ENCODE measurements at places on chromosomes 7 and 10. TPM values are rescaled to one million over a fixed set of nuclear protein-coding genes. Genes with fewer than 3 reads are reported as not detected.

Gene CARD11
- 1.0 TPM for polyA plus RNA-seq

Gene WASL
- polyA plus RNA-seq: 96.6 TPM

Gene SFTPA1
- polyA plus RNA-seq: not detected

DNA sequence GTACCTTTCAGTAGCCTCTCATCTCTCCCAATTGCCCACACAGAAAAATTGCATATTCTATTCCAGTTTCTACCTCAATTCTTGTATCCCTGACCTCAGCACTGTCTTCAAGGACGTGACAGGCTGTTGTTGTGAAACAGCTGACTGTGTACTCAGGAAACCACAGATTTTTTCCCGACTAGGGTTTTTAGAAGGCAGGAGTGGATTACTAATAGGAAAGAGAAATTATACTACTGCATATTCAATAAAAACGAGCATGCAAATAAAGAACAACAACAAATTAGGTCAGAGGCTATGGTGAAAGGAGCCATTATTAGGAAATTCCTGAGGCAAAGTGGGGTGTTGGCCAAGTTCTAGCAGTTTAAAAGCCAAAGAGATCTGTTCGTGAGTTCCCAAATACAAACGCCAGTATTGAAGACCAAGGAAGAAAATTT lies 93.4 kb downstream of the DOCK4 start:
- no peak for DNase-seq

GRCh38 chr10:83909001-83909400 lies 230.3 kb upstream of the GHITM start:
- DNase-seq: no peak

DNA sequence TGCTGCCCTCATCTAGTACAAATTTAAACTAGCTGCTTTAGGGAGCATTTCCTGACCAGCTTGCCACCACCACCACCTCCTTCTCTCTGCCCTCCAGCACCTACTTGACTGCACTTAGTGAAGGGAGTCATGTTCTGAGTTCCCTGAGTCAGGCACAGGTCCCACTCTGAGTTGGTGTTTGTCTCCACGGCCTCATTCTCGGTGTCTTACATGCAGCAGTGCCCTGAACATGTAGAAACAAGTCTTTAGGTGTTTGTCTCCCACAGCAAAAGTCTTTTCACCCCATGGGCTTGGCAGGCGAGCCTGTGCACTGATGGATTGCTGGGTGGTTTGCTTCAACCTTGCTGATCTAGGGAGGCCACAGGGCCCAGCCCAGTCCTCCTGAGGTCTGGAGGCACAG lies 16.9 kb downstream of the TSPAN14 start:
- DNase-seq: no peak

Gene CLRN3
- polyA plus RNA-seq: not detected

DNA sequence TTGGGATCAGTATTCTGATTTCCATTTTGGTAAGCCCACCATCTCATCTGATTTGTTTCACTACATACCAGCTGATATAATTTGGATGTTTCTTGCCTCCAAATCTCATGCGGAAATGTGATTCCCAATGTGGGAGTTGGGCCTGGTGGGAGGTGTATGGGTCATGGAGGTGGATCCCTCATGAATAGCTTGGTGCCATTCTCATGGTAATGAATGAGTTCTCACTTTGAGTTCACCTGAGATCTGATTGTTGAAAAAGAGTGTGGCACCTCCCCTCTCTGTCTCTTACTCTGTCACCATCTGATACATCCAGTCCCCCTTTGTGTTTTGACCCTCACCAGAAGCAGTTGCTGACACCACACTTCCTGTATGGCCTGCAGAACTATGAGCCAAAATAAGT lies 347.3 kb downstream of the ARL4A start:
- no peak for DNase-seq

- no peak for DNase-seq
Observed at GRCh38 chr10:112700215-112700671, 249.8 kb upstream of the TCF7L2 start.

GRCh38 chr10:78919181-78919966 lies 149.4 kb upstream of the ZMIZ1 start:
- no peak for DNase-seq

DNA sequence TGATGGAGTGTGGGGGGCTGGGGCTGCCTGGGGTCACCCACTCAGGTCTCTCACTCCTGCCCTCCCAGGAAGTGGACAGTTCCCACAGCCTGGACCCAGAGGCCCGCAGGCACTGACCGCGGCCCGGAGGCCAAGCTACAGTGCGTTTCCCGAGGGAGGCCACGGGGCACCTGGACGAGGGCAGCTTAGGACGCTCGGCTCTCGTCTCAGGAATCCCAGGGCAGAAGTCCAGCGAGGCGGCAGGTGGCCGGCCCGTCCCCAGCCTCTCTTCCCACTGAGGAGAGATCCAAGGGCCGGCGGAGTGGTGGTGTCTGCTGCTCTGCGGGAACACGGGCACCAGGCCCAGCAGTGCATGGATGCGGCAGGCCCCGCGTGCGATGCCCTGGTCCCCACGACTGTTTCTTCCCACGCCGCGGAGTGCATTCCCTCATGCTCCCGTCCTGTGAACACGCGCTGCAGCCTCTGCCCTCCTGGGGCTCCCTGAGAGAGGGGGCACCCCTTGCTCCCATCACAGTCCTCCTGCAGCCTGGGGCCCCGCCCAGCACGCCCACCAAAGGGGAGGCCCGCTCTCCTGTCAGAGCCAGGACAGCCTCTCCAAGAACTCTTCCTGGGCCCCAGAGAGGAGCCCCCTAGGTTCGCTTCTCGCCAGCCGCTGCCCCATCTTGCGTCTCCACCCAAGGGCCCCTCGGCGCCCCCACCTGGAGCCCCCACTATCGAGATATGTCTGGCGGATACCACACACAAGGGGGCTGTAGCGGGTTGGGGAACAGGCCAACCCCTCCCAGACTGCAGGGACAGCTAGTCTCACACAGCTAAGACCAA lies 24.3 kb upstream of the GPR146 start:
- DNase-seq: no peak

- DNase-seq: no peak
Observed at GRCh38 chr7:91824201-91824600, 56.3 kb downstream of the MTERF1 start.

GRCh38 chr7:154854836-154855235 lies 148.1 kb downstream of the PAXIP1 start:
- DNase-seq: no peak

Gene PON1
- 0.93 TPM for polyA plus RNA-seq

Gene SLC26A3
- polyA plus RNA-seq: 0.17 TPM

GRCh38 chr7:82700741-82701140 lies 257.2 kb upstream of the CACNA2D1 start:
- no peak for DNase-seq

- no peak for DNase-seq
Observed at GRCh38 chr7:73423519-73424488, 9.8 kb upstream of the FZD9 start.

Gene TCAF1
- 74.8 TPM for polyA plus RNA-seq

Gene CYP3A7
- polyA plus RNA-seq: 0.66 TPM

DNA sequence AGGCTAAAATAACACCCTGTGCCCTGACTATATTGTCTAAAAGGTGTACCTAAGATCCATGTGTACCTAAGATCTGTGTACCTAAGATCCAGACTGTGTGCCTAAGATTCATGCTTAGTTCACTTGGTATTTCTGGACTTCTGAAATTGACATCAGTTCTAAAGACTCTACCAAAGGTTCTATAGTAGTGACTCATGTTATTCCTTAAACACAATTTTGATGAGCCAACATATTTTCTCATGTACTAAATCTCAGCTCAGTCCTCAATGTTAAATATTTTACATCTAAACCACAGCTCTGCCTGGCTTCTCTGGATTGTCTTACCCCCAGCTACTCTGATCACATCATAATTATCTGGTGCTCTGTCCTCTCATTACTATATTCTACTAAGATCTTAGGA lies 802.3 kb upstream of the SORCS1 start:
- no peak for DNase-seq

DNA sequence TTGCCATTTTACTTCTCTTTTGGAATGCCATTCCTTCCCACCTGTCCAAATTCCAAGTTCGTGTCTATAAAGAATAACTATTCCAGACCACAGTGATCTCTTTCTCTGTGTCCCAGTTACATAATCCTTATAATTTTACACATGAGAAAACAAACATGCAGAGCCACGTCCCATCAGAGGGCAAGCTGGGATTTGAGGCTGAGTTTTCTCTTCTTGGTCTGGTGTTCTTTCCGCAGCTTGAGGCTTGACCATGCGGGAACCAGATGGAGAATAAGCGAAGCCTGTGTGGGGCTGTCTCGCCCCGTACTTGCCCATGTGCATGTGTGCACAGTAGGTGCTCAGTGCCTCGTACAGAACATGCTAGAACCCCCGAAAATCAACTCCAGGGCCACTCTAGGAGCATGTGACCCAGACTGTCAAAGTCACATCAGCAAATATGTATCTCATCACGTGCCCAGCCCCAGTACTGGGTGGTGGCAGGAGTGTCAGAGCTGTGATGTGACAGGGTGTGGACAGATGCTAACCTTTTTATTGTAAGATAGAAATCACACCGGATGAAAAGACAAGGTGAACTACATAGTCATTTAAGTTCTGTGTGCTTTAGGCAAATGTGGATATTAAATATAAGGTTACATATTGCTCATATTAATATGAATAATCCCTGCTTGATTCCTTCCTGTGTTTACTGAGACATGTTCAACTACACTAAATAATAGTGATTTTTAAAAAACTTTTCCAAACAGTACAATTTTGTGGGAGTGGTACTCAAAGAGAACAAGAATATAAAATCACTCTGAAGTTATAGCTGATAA lies 3.2 kb downstream of the INSIG1 start:
- no peak for DNase-seq

Gene H2BK1
- not detected for polyA plus RNA-seq

- no peak for DNase-seq
Observed at GRCh38 chr10:2925631-2926030, 141.7 kb upstream of the PFKP start.

DNA sequence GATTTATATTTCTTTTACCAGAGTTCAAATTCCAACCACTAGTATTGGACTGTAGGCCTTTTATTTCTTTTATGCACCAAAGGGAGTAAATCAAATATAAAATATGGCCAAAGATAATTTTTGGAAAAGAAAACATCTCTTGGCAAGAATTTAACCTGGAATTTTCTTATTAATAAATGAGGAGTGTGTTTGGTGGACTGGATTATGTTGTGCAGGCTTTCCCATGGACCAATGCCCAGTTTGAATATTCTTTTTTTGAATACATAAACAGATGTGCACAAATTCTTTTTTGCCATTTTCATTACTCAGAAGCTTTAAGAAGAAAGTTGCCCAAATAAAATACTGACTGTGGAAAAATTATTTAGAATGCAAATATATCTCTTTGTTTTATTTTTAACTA lies 22.1 kb upstream of the PRKG1 start:
- DNase-seq: no peak

GRCh38 chr7:86972072-86972471 lies 87.4 kb downstream of the ELAPOR2 start:
- DNase-seq: no peak

- DNase-seq: no peak
Observed at GRCh38 chr7:85178531-85179298, 8.1 kb downstream of the SEMA3D start.

DNA sequence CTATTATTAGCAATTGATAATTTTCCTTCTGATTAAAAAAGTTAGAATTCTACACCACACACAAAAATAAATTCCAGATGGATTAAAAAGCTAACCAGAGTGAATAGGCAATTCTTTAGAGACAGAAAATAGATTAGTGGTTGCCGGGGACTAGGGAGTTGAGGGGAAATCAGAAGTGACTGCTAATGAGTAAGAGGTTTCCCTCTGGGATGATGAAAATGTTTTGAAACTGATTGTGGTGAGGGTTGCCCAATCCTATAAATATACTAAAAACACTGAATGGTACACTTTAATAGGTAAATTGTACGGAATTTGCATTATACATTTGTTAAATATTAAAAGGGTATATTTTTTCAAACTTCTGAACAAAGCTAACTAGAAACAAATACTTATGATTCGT lies 214.9 kb downstream of the GPAM start:
- no peak for DNase-seq

- DNase-seq: no peak
Observed at GRCh38 chr10:124343351-124344265, 75.1 kb downstream of the OAT start.

DNA sequence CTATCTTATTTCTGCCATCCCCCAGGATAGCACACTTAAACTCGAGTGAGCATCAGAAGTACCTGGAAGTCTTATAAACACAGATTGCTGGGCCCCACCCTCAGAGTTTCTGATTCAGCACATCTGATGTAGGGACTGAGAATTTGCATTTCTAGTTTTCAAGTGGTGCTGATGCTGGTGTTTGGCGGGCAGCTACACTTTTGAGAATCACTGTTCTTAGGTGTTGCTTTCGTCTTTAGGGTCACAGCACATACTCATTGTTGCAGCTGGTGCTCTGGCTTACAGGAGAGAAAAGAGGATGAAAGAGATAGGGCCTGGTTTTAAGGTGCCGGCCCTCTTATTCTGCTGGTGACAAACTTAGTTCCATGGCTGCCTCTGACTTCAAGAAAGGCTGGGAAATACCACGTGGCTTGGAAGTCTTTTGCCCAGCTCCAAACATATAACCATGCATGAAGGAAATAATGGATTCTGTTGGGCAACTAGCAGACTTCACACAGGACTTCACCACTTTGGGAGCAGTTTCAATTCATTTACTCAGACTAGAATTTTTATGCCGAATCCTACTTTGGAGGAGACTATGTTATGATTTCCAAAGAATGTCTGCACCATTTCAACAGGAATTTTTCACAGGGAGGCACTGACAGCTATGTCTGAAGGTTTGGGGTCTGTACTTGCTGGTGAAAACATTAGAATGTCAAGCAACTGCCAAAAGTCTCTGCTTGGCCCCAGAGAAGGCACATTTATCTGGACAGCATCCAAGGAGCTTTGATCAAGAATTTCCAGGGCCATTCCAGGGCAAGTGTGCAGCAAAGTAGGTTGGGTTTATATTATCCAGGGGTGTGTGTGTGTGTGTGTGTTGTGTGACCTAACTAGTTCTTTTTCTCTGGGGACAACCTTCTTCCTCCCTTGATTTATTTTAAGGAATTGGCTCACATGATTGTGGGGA lies 6.9 kb upstream of the MINDY4 start:
- no peak for DNase-seq

GRCh38 chr10:52491246-52491995 lies 177.3 kb downstream of the DKK1 start:
- no peak for DNase-seq

Gene CELF2
- 9.6 TPM for polyA plus RNA-seq

GRCh38 chr7:33882950-33883670 lies 22.2 kb upstream of the BMPER start:
- no peak for DNase-seq

DNA sequence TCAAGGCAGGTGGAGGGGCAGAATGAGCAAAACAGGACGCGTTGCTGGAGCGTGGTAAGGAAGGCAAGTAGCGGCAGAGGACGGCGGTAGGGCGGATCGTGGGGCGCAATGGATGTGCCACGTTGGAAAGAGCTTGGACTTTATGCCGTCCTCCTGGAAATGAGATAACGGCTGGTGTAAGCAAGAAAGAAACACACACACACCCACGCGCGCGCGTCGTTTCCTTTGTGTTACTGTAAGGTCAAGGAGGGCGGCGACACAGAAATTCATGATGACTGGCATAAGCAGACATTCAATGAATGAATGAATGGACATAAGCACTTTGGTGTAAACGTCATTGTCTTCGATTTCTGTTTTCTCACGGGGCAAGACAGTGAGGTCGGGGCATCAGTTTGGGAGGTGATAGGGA lies 683 bp upstream of the ENTPD7 start:
- DNase-seq: no peak

Gene PON3
- 2.3 TPM for polyA plus RNA-seq

GRCh38 chr10:79207096-79207357 lies 138.3 kb downstream of the ZMIZ1 start:
- no peak for DNase-seq

All from left renal pelvis (tissue), 4 donors.